ENCODE measurements at places on chromosomes 12 and 14.
A peak's percentile ranks its signal among the peaks of the same experiment; 100 is the strongest.

- DNase-seq: no peak
Measured at GRCh38 chr14:101201535-101202151, 298.1 kb upstream of the RTL1 start.

- DNase-seq: peak; percentile 68
Measured at GRCh38 chr12:54032627-54033100, at the start of gene HOXC5. TSS of gene HOXC5 (plus strand) at chr12:54033050. CDS start at chr12:54033123, 73 bp downstream.

DNA sequence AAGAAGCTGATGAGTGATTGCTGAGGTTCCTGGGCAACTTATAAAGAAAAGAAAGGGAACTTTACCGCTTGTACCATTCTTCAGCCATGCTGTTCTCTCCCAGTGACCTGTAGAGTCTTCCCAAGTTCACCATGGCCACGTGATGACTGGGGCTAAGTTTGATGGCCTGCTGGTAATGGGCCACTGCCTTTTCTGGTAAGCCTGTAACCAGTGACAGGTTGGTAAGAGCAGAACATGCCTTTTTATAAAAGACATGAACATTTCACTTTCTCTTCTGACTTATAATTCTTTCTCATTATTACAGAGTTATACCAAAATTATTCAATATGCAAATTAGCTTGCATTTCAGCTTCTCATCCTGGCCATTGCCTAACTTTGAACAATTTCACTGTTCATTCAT is 20.9 kb upstream of the OVCH1 start:
- no peak for DNase-seq

GRCh38 chr12:47141459-47141858 is 61.7 kb upstream of the AMIGO2 start:
- DNase-seq: no peak

- no peak for DNase-seq
Measured at GRCh38 chr14:75267141-75267721, 11.4 kb upstream of the FOS start.

DNA sequence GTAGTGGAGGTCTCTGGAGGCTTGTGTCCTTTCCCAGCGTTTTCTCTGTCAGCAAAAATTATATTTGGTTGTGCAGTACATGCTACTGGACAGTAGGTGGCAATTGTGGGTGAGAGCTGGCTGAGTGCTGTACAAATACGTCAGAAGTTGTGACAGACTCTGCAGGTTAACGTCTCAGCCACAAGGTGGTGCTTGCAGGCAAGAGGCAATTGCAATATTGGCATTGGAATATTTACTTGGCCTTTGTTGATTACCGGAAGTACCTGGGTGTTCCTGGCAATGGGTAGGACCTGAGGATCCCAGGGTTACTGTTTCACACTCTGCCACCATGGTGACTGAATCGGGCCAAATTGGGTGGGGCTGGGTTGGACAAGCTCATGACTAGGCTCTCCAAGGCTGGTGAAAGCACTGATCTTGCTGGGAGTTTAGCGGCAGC is 333.9 kb upstream of the LMO3 start:
- peak; percentile 73 for DNase-seq

GRCh38 chr14:103232831-103233319 is 101.2 kb upstream of the EIF5 start:
- no peak for DNase-seq

GRCh38 chr14:104702106-104702505 is 12.7 kb downstream of the INF2 start:
- no peak for DNase-seq

- DNase-seq: no peak
Measured at GRCh38 chr12:72444566-72444965, 172.4 kb downstream of the TRHDE start.

- DNase-seq: no peak
Measured at GRCh38 chr12:120960657-120961056, 17.7 kb upstream of the HNF1A start.

DNA sequence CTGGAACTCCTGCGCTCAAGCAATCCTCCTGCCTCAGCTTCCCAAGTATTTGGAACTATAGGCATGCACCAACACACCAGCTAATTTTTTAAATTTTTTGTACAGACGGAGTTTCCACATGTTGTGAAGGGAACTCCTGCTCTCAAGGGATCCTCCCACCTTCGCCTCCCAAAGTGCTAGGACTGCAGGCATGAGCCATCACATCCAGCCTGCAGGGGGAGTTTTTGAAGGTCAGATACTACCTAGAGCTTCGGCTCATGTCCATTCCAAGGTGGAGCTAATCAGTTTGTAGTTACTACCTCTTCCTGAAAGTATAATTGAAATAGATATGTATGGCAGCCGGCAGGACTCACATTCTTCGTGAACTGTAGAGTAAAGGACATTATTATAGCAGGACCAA is 3.7 kb upstream of the TAS2R19 start:
- no peak for DNase-seq

- DNase-seq: no peak
Measured at GRCh38 chr14:76277586-76278130, 98.3 kb upstream of the ESRRB start.

Data from HL-60 (cell line).